ENCODE measurements at places on chromosomes 6 and 20.

DNA sequence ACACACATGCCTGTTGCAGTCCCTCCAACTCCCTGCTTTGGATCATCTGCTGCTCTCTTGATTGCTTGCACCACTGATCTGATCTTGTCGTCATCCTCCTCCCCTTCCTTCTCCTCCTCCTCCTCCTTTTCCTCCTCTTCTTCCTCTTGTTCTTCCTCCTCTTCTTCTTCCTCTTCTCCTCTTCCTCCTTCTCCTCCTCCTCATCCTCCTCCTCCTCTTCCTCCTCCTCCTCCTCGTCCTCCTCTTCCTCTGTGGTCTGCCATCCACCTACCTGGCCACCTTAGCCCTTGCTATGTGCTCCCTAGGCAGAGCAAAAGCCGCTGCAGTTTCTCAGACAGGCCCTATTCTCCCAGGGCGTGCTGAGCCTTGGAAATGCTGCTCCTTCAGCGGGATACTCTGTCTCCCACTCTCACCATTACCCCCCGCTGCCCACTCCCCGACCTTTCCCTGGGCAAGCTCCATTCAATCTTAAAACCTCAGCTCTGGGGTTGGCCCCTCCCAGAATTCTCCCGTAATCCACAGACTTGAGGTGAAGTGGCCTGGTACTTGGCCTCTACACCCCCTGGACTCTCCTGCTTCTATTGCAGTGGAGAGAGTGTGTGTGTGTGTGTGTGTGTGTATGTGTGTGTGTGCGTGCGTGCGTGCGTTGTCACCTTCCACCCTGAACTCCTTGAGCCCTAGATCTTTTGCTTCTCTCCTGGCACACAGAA is 105.0 kb downstream of the SASH1 start:
- no peak for DNase-seq

DNA sequence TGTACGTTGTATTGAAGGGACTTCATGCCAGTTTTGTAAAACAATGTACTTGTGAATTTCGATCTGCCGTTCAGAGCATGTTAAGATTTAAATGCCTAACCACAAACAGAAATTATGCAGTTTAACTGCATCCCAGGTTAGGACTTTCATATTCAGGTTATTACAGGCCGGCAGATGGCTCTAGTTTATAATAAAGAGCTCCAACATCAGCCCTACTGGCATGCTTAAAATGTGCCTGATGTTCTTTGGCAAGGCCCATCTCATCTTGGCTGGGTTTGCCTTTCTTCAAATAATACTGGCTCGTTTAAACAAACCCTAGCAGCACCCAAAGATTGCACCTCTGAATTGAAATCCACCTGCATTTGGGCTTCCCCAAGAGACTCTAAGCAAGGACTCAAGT is 169.3 kb upstream of the RIN2 start:
- DNase-seq, result no peak

GRCh38 chr6:15312500-15312899 is 66.6 kb downstream of the JARID2 start:
- DNase-seq, result no peak

- no peak for DNase-seq
These were observed 175.8 kb downstream of the GMPR start for GRCh38 chr6:16414205-16414604.

GRCh38 chr6:14664112-14664601 is 546.6 kb downstream of the CD83 start:
- no peak for DNase-seq

DNA sequence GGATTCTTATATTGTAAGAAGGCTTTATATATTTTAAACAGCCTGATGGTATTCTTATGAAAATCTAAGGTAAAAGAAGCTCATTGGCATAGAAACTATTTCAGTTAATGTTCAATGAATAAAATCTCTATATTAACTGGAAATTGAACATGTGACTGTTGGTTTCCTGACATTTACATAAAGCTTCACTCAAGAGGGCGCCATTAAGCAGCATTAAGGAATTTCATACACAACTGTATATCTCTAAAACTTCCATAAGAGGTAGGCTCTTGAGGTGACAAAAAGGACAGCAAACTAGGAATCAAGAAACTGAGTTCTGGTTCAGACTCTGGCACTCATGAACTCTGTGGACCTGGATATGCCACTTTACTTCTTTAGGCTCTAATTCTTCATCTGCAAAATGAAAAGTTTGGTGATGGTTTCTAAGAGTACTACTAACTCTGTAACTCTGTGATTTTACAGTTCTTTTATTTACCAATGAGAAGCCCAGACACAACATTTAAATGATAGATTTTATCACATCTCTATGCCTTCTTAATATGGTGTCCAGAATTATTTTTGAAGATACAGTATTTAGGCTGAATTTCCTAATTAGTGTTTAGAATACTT is 147.5 kb downstream of the FLRT3 start:
- no peak for DNase-seq

DNA sequence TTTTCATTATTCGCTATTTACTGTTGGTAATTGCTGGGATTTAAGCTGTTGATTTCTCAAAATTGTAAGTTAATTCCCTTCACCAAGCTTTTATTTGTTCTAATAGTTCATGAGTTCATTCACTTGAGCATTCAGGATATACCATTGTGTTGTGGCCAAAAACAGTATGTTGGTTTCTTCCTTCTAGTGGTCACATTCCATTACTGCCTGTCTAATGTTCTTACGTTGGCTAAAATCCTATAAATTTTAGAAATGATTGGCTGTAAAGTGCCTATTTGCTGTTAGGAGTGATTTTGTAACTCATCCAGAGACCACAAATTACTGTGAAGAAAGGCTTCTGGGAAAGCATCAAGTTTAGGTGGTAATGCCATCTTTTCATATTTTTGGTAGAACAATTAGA is 76.3 kb downstream of the FARS2 start:
- no peak for DNase-seq

DNA sequence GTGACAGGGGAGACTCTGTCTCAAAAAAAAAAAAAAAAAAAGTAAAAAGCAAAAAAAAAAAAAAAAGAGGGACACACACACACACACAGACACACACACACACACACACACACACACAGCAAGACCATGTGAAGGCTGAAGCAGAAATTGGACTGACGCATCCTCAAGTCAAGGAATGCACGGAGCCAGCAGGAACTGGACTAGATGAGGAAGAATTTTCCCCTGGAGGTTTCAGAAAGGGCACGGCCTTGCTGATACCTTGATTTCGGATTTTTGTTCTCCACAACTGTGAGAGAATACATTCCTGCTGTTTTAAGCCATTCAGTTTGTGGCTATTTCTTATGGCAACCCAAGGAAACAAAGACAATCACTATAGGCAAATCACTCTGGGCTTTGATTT is 176.9 kb upstream of the SALL4 start:
- DNase-seq, result no peak

DNA sequence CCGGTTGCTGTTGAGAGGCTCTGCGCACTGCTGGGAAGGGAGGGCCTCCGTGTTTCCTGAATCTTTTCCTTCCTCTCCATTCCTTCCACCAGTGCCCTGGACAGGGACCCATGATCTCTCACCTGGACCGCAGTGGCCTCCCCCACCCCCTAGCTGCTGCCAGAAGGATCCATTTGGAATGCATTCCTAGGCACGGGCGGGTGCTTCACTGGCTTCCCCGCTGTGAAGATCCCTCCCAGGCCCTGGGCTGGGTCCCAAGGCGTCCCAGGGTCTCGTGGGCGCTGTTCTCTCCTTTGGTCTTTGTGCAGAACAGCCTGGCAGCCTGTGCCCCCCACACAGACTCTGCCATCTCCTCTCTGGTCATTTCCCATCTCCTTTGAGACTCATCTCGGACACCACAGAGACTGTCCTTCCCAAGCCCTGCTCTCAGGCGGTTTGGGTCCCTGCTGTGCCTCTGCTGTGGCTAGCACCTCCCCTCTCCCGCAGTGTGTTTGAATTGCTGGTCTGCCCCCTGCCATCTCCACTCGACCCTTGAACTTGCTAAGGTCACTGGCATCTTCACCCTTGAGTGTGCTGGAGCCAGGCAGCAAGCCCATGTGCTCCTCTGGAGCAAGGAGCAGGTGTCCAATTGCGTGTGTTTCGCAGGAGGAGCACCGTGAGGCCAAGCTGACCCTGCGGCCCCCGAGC is 59.0 kb downstream of the TCP11 start:
- no peak for DNase-seq

- no peak for DNase-seq
These were observed 58.8 kb downstream of the ZMYND8 start for GRCh38 chr20:47297746-47298145.

- DNase-seq, result no peak
These were observed 372.7 kb upstream of the HSF2 start for GRCh38 chr6:122026582-122027369.

GRCh38 chr20:40939667-40940066 is 89.0 kb upstream of the TOP1 start:
- no peak for DNase-seq

DNA sequence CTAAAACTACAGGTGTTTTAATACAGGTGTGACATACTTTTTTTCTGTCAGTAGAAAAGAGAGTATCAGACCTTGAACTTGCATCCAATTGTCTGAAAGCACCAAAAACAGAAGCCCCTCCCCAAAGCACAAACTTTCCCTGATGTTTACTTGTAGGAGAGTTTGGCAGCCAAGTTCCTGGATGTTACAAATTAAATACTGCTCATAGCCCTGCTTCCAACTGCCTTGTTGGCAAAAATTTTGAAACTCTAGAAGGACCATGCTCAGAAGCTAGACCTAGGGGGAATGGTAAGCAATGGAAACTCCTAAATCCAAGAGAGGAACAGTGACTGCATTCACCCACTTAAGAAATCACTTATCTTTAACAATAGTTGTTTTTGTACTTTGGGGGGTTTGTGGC is 17.0 kb upstream of the ARG1 start:
- DNase-seq, result no peak

GRCh38 chr6:39729945-39730344 is 4.7 kb upstream of the KIF6 start:
- no peak for DNase-seq

DNA sequence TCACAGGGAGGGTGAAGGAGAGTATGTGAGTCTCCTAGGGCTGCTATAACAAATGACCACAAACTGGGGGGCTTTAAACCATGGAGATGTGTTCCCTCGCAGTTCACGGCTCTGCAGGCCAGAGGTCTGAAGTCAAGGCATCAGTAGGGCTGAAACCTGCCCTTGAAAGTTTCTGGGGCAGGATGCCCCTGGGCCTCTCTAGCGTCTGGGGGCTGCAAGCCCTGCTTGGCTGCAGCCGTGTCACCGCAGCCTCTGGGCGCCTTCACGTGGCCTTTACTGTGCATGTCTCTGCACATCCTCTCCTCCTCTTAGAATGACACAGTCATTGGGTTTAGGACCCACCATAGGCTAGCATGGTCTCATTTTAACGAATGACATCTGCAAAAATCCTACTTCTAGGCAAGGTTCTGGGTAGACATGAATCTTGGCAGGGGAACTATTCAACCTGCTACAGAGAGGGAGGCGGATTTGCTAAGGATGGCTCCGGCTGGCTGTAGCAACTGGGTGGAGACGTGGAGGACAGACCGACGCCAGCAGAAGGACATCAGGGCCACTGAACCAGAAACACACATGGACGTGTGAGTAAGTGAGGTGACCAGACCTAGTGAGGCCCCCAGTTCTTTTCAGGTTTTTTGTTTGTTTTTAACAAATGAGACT is 58.6 kb downstream of the PHACTR3 start:
- no peak for DNase-seq

GRCh38 chr6:158517581-158517980 is 42.3 kb upstream of the TMEM181 start:
- DNase-seq, result no peak

DNA sequence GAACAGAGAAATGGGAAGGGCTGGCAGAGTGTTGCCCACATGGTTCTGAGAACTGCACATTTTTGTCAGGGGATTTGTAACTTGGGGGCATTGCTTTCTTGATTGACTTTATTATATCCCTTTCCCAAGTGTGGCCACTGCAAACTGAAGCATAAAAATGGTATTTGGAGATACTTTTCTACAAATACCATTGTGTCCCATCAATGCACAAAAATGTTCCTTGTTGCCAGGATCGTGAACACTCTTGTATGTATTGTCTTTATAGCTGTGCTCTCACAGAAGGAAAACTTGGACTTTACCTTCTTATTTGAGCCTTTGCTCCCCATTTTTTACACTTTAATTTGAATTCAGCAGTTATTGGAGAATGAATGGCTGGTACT is 57.1 kb upstream of the C20orf144 start:
- DNase-seq, result no peak

DNA sequence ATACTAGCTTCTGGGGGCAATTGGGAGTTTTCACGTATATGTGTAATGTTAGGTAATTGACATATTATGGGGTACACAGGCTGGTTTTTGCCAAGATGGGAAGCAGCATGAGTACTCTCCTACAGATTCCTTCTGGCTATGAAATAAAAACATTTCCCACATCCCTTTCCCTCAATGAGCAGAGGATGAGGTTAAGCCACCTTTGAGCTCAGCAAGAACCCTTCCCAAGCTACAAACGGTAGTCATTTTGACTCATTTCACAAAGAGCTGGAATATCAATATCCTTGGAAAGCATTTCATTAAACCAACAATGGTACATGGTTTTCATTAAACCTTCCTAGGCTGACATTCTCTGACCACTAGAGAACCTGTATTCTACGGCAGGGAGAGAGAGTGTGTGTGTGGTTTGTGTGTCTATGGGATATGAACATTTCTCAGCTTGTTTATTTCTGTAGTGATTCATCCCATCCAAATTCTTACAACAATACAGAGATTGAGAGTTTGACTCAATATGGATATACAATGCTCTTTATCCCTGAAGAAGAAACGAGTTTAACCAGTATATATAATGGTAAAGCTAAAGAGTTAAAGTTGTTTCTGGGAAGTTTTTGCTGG is 119.5 kb downstream of the ARHGAP18 start:
- DNase-seq, result no peak

GRCh38 chr6:50145125-50145524 is 95.4 kb upstream of the DEFB112 start:
- no peak for DNase-seq

- DNase-seq, result no peak
These were observed 241.0 kb downstream of the ADGRG6 start for GRCh38 chr6:142542704-142543233.

GRCh38 chr20:6501061-6501460 is 266.4 kb upstream of the BMP2 start:
- no peak for DNase-seq
